Umbilical cord (tissue), 2 donors: ENCODE measurements at places on chromosomes 4 and X. TPM values are rescaled to one million over a fixed set of nuclear protein-coding genes. Genes with fewer than 3 reads are reported as not detected.

- no peak for DNase-seq
These were observed 1.3 kb downstream of the GALNTL6 start for GRCh38 chr4:171814545-171814944.

- DNase-seq = no peak
These were observed 87.5 kb upstream of the PTPN13 start for GRCh38 chr4:86506591-86506990.

- no peak for DNase-seq
These were observed 486.4 kb upstream of the FAT1 start for GRCh38 chr4:187209921-187210613.

Gene GABRE
- total RNA-seq = 94.1 TPM
